ENCODE measurements at places on chromosomes 3 and 15.

DNA sequence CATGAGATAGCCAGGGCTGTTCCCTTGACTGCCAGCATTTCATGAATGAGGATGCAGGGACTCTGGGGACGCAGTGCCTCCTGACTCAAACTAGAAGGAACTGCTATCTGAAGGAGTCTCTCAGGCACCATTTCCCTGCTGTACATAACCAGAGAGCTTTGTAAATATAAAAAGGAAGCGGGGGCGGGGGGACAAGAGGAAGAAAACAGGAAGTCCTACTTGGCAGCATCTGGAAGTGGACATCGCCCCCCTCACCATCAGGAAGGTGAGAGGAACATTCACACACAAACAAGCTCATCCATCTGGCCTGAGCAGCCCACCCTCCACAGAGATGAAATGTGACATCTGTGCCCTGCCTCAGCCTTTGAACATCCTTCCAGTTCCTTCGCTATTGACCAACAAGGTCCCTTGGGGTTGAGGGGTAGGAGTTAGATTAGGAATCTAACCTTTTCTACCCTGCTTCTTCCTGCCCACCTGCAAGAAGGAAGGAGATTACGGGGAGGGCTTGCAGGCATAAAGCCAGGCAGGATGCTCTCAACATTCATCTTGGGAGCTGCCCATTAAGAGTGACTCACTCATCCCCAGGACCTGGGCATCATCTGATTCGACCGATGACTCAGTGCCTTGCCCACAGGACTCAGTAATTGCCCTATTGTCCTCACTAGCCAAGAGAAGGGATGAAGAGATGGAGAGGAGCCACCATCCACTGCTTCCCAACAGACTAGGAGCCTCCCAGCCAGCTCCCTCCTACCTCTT, 31.9 kb downstream of the SH3BP5 start:
- no peak for DNase-seq

- no peak for DNase-seq
These were observed 108.8 kb downstream of the FBN1 start for GRCh38 chr15:48536681-48537091.

GRCh38 chr15:84010246-84010645, 225.3 kb upstream of the GOLGA6L4 start:
- no peak for DNase-seq

GRCh38 chr3:25854214-25854613, 64.3 kb downstream of the OXSM start:
- DNase-seq, result no peak

GRCh38 chr3:20316238-20316637, 130.2 kb upstream of the SGO1 start:
- DNase-seq, result no peak

- no peak for DNase-seq
These were observed 127.1 kb upstream of the SMAD3 start for GRCh38 chr15:66938114-66938830.

DNA sequence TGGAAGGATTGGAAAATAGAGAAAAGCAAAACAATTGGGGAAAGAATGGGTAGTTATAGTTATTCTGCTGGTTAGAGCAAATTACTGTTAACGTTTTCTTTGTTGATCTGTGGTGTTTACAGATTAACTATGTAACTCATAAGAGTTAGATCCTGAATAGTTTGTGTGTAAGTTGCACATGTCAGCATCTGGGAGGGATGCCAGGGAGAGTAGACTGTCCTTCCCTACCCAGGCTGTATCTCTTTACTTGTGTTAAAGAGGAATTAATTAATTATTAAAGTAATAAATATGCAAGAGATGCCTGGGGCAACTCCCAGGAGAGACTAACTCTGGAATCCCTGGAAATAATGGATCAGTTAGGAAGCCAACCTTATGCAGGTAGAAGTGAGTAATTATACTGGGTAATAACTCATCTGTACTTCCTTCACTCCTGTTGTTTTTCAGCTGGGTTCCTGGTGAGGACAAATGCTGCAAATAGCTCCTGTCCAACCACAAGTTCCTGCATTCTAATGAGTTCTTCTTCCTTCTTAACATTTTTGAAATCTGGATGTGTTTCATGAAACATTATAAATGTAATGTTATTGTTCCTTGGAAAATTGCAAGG, 18.9 kb downstream of the GHRL start:
- DNase-seq, result no peak

DNA sequence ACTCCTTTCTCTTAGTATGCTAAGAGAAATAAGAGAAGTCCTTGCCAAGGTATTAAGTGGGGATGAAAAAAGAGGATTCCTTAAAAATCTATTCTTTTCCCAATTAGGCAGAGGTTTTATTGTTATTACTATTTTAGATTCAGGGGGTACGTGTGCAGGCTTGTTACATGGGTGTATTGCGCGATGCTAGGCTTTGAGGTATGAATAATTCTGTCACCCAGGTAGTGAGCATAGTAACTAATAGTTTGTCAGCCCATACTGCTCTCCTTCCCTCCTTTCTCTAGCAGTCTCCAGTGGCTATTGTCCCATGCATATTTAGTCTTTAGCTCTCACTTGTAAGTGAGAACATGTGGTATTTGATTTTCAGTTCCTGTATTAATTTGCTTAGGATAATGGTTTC, 83.9 kb downstream of the LEKR1 start:
- no peak for DNase-seq

DNA sequence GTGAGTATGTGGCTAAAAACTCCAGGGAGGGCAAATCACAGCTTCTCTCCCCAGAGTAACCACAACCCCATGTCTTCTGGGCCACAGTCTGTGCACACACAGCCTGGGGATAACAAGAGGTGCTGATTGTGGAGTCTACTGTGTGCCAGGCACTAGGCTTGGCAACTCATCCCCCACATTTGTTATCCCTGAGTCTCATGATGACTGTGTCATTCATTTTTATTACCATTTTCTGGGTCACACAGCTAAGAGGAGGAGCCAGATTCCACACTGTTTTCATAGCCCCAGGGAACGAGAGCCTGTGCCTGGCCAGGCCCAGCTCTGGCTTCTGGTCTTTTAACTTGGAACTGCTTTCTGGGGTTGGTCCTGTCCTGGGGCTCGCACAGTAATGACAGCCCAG, 34.5 kb downstream of the ESYT3 start:
- DNase-seq, result no peak

DNA sequence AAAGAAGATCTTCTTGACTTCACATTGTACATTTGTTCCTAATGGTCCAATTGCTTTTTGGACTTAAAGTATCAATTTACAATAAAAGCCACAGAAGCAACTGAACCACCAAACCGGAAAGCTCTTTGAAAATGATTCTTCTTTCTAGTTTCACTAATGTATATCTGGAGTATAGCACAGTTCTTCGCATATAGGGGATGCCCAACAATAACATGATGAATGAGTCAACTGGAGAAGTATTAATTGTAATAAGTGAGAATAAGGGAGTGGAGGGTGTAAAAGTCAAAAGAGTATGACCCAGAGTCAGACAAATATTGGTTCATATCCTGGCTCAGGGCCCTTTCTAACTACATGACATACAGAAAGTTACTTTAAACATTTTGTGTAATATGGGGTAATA, 425.2 kb downstream of the ZBTB20 start:
- DNase-seq, result no peak

GRCh38 chr3:123635217-123635616, 50.4 kb upstream of the HACD2 start:
- DNase-seq, result no peak

- no peak for DNase-seq
These were observed 725 bp downstream of the CHL1 start for GRCh38 chr3:197149-197827.

GRCh38 chr15:38351466-38351865, 98.8 kb downstream of the SPRED1 start:
- DNase-seq, result no peak

DNA sequence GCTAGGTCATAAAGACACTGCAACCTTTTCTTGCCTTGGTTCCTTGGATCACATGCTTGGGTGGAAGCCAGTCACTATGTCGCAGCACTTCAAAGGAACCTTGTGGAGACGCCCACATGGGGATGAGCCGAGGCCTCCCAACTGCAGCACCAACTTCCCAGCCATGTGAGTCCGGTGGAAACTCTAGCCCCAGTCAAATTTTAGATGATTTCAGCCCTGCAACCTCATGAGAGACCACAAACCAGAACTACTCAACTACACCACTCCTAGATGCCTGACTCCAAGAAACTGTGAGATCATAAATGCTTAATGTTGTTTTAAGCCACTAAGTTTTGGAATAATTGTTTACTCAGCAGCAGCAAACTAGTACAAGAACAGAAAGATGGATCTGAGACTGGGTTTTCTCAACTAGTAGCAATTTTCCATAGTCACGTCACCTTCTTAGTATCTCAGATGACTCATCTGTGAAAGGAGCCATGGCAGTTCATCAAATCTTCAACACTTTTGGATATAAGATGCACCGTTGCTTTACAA, 86.5 kb downstream of the MB21D2 start:
- no peak for DNase-seq

DNA sequence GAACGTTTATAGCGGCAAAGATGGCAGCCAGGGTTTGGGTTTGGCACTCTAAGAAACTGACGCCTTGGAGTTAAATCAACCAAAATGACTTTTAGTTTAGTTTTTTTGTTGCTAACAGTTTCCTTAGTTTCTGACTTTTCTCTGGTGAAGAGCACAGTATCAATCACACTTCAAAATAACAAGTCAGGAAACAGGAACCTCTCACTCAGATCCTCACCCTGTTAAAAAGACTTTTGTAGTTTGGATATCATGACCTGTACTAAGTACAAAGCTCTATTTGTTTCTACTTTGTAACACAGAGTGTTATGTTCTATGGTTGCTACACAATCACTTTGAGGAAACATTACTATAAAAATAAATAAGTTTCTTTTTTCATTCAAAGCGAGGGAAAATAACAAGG, 51.1 kb downstream of the ATP10A start:
- no peak for DNase-seq

DNA sequence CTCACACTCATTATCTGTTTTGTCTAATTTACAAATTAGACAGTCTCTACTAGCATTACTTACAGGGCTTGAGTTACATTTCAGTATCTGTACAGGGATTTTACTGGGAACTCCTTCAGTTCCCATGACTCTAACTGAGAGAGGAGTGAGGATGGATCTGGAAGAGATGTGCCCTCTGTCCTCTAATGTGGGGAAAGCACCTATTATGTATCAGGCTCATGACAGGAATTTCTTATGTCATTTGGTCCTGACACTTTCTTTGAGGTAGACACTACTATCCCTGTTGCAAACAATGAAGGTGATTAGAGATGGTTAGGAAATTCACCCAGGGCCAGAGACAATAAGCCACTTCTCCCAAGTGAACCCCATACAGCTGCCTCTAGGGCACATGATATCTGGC, 10.9 kb upstream of the NCKIPSD start:
- DNase-seq, result no peak

- no peak for DNase-seq
These were observed 17.4 kb upstream of the ADPGK start for GRCh38 chr15:72800833-72801481.

DNA sequence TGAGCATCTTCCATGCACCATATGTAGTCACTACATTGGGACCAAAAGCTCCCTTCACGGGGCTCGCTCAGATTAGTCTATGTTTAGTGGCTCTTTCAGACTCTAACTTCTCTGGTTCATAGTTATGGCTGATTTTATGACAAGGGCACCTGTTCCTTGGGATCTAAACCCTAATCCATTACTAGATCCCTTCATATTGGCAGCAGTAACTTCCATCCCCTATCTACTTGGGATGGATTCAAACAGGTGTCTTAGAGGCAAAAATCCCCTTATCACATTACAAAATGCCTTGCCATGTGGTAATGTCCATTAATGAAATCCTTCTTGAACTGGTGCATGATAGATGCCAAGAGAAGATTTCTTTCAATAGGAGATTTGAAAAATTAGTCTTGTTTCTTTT, 96.7 kb upstream of the TP63 start:
- no peak for DNase-seq

DNA sequence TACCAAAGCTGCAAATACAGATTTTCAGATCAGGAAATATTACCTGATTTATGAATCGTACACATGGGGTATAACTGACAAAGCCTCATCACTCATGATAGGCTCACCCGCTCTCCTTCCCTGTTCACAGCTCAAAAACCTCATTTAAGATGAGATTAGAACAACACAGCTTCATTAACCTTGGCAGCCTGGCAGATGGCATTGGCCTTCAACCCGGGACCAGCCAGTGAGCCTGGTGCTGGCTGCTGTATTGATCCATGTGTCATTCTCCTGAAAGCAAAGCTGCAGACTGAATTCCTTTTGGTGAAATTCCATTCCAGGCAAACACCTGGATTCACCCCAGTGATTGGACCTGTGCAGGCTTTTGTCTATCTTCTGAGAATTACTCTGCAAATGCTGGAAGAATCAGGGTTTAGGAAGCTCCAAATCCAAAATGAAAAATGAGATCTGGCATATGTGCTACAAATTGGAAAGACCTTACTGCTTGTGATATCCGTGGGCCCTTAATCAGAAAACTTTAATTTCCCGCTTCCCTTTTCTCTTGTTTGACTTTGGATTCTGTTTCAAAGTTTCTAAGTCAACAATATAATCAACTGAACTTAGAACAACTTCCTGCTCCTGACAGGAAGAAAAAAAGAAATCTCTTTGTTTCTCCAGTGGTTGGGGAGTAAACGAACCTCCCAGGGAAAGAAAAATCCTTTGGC, 189.1 kb upstream of the KBTBD8 start:
- DNase-seq, result no peak

GRCh38 chr3:72082186-72082715, 297.3 kb upstream of the PROK2 start:
- DNase-seq, result no peak

DNA sequence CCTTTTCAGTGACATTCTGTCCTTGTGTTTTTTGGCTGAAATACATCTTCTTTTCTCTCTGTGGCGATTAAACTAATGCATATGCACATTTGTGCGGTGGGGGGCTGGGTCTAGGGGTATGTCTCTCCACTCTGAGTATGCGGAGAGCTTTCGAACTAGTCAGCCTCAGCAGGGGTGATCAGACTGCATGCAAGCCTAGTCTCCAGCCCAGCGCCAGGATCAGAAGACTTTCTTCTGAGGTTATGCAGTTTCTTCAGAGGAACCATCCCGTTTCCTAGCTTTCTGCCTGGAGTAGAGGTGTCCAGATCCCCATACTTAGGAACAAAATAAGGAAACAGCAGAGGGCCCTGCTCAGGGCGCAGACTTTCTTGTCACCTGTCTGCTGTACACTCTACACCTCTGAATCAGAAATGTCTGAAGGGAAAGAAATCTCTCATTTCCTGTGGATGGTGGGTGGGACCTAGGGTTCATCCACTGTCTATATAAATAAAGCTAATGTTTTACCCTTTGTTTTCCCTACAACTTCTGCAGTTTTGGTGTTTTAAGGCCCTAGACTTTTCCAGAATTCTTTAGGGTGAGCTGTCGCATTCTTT, 230.4 kb downstream of the ABHD5 start:
- DNase-seq, result no peak

DNA sequence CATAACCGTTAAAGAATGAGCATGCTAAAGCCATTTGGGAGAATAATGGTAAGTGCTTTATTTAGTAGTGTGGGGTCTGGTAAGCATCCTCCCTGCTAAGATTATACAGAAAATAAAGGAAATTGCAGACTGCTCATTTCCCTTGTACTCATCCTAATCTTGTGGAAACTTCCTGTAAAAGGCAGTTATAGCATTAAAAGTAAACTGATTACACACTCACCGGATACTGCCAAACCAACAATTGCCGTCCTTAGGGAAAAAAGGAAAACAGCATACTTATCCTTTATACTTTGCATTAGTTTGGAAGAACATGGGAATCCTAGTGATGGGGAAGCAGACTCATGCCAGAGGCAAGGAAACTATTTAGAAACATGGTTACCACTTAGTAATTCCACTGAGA, 5.3 kb upstream of the SPRED1 start:
- no peak for DNase-seq
